Amniotic stem cell (primary cell): ENCODE measurements at places on chromosomes 6 and 20.

DNA sequence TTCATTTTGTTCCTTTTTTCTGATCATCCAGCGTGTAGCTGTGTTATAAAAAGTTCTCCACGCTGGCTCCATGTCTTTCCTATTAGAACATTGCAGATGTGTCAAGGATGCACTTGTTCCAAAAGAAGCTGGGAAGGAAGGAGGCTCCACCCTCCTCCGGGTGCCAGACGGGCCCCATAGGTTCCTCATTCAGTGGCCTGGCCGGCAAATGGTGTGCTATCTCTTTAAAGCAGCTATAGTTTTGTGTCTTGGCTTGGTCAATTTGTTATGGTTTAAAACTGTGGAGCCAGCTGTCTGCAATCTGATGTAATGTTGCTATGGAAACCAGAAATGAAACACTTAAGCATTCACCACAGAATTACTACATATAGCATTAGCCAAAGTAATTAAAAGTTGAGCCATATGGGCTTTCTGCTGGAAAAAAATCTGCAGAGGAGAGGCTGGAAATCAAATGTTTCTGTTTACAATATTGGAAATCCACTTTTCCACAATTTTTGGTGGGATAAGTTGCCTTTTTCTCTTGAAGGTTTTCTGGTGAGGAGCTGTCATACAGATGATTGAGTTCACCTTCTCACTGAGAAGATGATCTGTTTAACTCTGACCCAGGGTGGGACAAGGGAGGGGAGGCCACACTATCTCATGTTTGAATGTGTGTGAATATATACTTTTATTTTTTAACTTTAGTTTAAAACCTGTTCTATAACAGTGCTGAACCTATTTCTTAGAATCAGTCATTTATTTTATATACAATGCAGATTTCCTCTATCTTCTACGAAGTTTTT lies 167.4 kb downstream of the SASH1 start:
- DNase-seq = peak; percentile 89

- DNase-seq = no peak
Measured at GRCh38 chr6:52074716-52075115, 12.7 kb downstream of the PKHD1 start.

DNA sequence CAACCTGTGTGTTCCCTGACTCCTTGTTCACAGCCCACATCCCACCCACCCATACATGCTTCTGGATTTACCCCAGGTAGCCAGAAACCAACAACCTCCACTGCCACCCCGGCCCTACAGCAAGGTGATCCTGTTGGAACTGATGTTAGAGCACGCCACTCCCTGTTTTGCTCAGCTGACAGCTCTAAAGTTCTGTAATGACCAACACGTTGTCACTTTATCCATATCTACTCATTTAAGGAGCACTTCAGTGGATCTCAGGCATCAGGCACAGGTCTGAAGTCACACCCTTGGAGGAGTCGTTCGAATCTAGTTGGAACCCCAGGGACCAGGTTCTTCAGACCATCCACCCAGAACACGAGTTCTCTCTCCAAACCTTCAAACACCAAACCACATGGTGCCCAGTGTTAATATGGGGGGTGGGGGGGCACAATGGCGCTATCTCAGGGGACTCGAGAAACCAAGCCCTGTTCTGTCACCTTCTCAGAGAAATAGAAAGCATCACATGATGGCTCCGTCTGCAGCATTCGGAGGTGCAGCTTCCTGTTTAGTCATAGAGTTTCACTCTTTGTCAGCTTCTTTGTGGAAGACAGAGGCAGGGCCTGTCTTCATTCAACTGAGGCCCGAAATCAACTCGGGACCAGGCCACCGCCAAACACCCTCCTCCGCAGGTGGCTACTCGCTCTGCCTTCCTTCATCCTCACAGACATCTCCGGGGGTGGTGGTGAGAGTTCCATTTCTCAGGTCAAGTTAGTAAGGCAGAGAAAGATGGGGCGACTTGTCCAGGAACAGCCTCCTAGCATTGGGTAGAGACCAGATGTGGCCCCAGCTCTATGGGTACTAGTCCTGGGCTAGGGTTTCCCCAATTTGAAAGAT lies 142.2 kb downstream of the NFATC2 start:
- no peak for DNase-seq

- no peak for DNase-seq
Measured at GRCh38 chr6:52000064-52000463, 87.3 kb downstream of the PKHD1 start.

GRCh38 chr6:169342710-169343109 lies 89.1 kb upstream of the THBS2 start:
- no peak for DNase-seq
